ENCODE measurements at places on chromosomes 13 and 19.

DNA sequence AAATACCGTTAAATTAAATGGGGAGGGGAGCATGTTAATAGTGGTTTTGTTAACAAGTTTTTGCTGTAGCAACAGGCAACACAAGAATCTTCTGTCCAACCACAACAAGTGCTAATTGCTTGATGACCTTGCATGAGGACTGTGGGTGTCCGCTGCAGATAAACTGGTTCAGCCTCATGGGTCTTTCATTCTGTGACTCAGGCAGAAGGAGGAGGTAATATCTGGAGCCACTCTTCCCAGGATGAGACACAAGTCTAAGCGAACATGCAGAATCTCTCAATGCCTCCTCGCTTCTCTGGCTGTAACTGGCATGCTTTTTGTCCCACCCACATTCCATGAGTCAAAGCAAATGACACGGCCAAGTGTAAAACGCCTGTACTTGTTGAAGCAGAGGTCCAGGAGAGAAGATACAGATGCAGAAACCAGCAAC, 56.6 kb upstream of the MYO16 start:
- peak; percentile 31 for DNase-seq

DNA sequence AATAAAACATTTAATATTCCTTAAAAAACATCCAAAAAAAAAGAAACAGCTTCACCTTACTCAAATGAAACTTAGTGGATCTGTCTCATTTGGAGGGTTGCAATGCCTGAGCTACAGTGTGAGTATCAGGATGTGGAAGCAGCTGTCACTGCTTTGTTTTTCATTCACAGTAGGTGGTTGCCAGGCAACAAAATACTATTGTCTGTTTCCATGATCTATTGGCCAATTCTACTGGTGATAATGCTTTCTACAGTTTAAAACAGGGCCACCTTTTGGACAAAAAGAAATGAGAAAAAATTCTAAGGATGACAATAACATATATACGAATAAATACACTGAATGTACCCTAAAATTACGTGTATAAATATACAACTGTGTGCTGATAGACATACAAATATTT, 3.0 kb downstream of the ENOX1 start:
- DNase-seq, result peak; percentile 95

GRCh38 chr19:46784262-46785053, 3.9 kb downstream of the SLC1A5 start:
- peak; percentile 79 for DNase-seq

DNA sequence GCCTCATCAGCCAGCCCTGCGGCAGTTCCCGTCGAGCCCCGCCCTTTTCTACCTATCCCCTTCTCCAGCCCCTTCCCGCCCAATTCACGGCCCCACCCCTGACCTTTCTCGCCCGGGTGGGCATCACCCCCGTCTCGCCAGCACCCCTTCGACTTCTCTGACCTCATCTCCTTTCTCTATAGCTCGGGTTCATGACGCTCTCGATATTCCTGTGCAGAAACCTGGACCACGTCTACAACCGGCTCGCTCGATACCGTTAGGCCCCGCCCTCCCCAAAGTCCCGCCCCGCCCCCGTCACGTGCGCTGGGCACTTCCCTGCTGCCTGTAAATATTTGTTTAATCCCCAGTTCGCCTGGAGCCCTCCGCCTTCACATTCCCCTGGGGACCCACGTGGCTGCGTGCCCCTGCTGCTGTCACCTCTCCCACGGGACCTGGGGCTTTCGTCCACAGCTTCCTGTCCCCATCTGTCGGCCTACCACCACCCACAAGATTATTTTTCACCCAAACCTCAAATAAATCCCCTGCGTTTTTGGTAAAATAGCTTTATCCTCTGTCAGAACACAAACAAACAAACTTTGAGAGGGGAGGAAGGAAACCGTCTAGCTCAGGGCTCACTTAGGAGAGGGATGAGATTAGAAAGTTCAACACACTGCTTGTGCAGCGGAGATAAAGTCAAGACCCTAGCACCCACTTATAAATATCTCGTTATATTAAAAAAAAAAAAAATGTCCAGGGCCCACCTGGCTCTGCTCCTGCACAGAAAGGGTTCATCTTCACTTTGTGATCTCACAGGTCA, 5.1 kb downstream of the CD37 start:
- peak; percentile 54 for DNase-seq

- no peak for DNase-seq
Observed at GRCh38 chr19:8064911-8065874, 12.6 kb downstream of the CCL25 start.

DNA sequence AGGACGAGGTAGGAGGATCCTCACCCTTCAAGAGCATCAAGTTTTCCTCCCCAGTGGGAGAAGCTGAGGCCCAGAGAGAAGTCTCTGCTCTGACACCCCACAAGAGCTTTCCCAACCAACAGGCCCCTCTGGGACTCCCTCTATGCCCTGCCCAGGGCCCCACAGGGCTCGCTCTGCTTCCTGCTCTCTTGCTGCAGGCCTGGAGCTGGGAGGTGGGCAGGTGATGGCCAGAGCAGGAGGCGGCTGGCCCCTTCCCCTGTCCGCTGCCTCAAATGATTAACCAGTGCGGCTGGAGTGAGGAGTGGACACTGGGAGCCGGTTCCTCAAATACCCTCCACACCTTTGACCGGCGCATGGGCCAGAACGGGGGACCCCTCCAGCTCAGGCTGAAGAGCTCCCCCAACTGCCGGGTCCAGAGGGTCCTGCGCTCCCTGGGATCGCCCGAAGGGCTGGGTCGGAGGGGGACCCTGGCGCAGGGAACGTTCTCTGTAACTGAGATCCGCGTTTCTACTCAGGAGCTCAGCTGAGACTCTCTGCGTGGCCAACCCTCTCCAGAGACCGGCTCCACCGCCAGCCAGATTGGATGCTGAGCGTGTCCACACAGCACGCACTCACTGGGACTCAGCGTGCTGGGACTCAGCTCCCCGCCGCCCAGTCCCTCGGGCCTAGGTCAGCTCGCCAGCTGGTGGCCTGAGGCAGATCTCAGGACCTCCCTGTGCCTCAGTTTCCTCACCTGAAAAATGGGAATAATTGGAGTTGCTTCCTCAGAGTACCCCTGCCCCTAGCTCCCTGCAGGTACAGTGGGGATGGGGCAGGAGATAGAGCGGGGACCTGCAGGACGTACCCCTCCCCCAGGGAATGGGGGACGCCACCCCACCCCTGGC, 6.7 kb upstream of the ONECUT3 start:
- DNase-seq, result no peak

GRCh38 chr13:57784633-57785032, 153.1 kb downstream of the PCDH17 start:
- DNase-seq, result no peak

DNA sequence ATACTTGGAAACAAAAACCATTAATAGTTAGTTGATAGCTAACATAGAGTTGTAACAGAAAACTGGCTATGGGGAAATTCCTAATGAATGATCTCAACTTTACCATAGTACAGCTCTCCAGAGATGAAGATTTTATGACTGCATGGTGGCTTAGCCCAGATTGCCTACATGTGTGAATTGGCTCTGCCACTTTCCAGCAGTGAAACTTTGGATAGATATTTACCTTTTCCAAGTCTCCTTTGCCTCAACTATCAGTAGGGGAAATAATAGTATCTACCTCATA, 161.1 kb downstream of the LACC1 start:
- DNase-seq, result no peak

- peak; percentile 95 for DNase-seq
Observed at GRCh38 chr19:5903624-5904351, at the start of gene NDUFA11. Gene NDUFA11 (minus strand): TSS chr19:5903790. CDS start chr19:5903708, 82 bp downstream.

- no peak for DNase-seq
Observed at GRCh38 chr19:56668676-56669075, 2.9 kb downstream of the ZNF835 start.

- DNase-seq, result no peak
Observed at GRCh38 chr13:66855131-66855530, 375.0 kb downstream of the PCDH9 start.

DNA sequence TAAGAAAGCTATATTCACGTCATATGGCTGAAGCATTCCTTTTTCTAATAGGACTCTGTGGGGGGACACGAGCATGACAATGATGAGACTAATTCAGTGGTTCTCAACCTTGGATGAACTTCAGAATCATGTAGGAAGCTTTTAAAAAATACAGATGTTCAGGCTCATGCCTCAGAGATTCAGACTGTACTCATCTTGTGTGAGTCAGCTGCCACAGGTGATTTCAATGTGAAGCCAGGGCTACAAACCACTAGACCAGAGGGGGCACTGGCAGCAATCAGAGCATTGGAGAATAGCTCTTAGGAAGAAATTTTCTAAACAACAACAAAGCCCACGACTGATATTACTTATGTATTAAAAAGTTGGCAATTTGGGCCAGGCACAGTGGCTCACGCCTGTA, 91.7 kb downstream of the SERP2 start:
- no peak for DNase-seq

GRCh38 chr19:21586311-21587116, 81.1 kb downstream of the ZNF429 start:
- no peak for DNase-seq

DNA sequence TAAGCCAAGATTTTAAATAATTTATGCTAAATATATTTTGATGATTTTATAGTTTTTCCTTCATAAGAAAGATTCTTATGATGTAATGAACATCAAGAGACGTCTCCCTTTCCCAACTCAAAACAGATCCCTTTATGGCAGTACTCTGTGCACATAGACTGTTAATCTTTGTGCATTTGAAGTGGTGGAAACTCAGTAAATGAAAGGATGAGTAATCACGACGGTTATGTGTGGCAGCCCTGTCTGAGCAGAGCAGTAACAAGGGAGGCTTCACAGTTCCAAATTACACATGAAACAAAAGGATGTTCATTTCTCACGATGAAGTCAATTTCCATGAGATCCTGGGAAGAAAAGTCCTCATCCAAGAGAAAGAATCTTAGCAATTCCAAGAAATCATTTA, 498.1 kb downstream of the KLF5 start:
- DNase-seq, result no peak

DNA sequence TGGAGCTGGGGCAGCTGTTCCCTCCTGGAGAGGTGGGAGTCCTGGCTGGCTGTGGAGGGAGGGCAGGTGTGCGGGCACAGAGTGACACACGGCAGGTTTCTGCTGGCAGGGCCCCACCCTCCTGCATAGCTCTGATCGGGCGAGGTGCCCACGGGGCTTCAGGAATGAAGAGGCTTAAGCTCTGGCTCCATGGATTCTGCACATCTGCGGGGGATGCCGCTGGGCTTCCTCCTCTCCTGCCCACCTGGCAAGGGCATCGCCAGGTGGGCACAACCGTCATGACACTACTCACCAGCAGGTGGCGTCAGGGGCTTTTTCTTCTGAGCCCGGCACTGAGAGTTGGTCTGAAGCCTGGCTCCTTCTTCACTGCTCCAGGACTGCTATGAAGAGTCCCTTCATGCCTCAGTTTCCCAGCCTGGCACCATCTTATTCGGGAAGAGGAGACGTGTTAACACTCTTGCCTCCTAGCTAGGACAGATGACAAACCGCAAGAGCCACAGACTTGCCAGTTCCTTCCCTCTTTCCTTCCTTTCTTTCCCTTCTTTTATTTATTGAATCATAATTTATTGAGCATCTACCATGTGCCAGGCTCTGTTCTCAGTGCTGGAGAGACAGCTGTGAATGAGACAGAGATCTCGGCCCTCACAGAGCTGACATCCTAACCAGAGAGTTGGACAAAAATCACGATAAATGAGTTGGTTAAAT, 15.2 kb upstream of the PAK4 start:
- peak; percentile 52 for DNase-seq

- peak; percentile 86 for DNase-seq
Observed at GRCh38 chr13:113164492-113164891, 6.0 kb downstream of the PROZ start.

DNA sequence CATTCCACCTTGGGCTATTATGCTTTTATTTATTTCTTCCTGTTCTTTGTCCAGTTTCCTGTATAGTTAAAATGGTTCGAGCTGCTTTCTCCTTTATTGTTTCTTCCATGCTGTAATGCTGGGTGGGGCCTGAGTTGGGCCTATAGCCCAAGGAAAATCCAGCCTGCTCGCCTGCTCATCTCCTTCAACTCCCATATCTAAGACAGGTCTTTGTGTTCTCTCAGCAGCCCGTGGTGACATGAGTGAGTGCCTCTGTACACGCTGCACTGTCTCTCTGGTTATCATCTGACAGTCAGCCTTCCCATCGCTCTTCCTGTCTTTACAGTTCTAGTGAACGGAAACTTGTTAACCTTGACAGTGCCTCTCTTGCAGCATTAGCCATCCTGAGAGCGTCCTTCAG, 221.9 kb upstream of the SLC10A2 start:
- DNase-seq, result peak; percentile 43

- DNase-seq, result no peak
Observed at GRCh38 chr19:56403261-56403660, 871 bp upstream of the ZNF583 start.

- no peak for DNase-seq
Observed at GRCh38 chr19:7372810-7373209, 24.1 kb downstream of the ARHGEF18 start.

- peak; percentile 1 for DNase-seq
Observed at GRCh38 chr13:39811696-39812095, 156.2 kb downstream of the COG6 start.

GRCh38 chr19:29062475-29063435, 150.2 kb downstream of the UQCRFS1 start:
- no peak for DNase-seq

GRCh38 chr19:10420444-10421239, at the start of gene PDE4A:
Gene PDE4A (plus strand): TSS chr19:10420538. CDS start chr19:10420765, 227 bp downstream.
- DNase-seq, result peak; percentile 75

- no peak for DNase-seq
Observed at GRCh38 chr19:755063-755462, 4.2 kb downstream of the MISP start.

GRCh38 chr13:79528759-79529191, 47.8 kb downstream of the NDFIP2 start:
- DNase-seq, result no peak

DNA sequence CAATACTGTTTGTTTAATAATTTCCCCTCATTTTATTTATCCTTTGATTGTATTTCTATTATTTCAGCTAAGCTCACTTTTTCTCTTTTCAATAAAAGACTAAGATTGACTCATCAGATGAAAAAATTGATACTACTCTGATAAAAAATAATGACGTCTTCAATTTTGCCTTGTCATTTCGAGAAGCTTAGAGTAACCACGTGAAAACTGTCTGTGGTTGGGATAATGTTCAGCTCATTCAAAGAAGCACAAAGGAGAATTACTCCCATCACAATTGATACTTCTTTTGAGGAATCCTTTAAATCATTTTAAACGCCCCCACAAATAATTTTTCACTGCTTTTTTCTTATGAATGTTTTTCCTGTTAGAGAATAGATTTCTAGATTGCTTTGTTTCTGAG, 318.7 kb upstream of the SLITRK1 start:
- no peak for DNase-seq

DNA sequence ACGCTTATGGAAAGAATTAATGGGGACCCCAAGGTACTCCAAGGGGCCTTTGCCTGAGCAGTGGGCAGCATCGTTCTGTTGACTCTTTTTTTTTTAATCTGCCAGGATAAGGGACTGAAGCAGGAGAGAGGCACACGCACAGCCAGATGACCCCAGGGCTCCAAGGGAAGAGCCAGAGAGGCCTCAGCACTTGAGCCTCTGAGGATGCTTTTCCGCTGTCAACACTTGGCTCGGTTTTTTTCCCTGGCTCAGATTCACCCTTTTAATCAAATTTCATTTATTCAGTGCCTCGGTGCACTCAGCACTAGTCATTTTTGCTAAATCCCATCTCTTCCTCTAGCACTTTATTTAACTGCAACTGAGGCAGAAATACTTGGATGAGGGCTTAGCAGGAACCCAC, 226.3 kb downstream of the FGF9 start:
- DNase-seq, result no peak

GRCh38 chr19:17159466-17160393, 55.4 kb upstream of the USE1 start:
- DNase-seq, result no peak

Measured in common myeloid progenitor, CD34-positive (primary cell).